Myocyte (in vitro differentiated cells): ENCODE measurements at places on chromosomes 1 and 21. TPM values are rescaled to one million over a fixed set of nuclear protein-coding genes. Genes with fewer than 3 reads are reported as not detected.

Gene KCNQ4
- 79.4 and 152 TPM in 2 replicates for total RNA-seq

Gene DNAJC6
- total RNA-seq, result 3.0 and 6.6 TPM in 2 replicates

Gene CFHR1
- 0.21 and 0.73 TPM in 2 replicates for total RNA-seq

Gene NHLH1
- total RNA-seq, result 0.21 and 0.51 TPM in 2 replicates

Gene OPRD1
- not detected in 2 replicates for total RNA-seq

Gene DENND2C
- total RNA-seq, result 11.3 and 17.1 TPM in 2 replicates

Gene TTC3
- 210 and 257 TPM in 2 replicates for total RNA-seq

Gene MYCL
- 77.9 and 143 TPM in 2 replicates for total RNA-seq

Gene RHCE
- total RNA-seq, result 2.1 and 2.2 TPM in 2 replicates

Gene CD101
- total RNA-seq, result 0.10 and 0.11 TPM in 2 replicates

Gene B4GALT3
- 32.8 and 34.3 TPM in 2 replicates for total RNA-seq

Gene CHIT1
- 5.0 and 7.7 TPM in 2 replicates for total RNA-seq

Gene PRELP
- total RNA-seq, result 0.11 and 0.31 TPM in 2 replicates

- no peak for DNase-seq
Measured at GRCh38 chr1:8441426-8441825, 123.5 kb downstream of the SLC45A1 start.

DNA sequence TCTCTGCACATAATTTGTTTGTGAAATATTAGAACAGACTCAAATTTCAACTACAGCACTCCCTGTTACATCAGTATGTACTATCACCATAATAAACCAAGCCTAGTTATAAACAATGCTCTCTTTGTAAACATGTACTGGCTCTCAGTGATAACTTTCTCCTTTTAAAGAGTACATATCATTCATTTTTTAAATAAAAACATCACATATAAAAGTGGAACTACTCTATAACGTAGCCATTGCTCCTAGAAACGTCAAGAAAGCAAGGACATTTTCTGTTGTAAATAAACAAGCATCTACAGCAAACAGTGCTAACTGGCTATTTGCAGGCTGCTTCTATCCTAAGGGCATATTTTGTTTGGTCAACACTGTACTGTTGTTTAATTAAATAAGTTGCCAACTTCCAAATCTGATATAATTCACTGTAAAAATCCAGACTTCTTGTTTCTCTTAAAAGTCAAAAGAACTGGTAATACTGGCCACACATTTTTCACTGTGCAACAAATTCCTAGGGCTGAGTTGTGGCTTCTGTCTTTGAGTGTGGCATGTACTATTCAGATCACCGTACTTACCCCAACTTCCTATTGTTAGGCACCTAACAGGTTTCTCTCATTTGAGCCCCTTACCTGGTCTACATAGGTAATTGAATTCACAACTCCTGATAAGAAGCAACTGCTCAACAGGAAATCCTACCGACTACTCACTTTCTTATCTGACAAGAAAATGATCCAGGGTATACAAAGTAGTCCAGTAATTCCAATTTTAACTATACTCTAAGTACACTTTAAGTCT lies 111.9 kb downstream of the DENND1B start:
- no peak for DNase-seq

DNA sequence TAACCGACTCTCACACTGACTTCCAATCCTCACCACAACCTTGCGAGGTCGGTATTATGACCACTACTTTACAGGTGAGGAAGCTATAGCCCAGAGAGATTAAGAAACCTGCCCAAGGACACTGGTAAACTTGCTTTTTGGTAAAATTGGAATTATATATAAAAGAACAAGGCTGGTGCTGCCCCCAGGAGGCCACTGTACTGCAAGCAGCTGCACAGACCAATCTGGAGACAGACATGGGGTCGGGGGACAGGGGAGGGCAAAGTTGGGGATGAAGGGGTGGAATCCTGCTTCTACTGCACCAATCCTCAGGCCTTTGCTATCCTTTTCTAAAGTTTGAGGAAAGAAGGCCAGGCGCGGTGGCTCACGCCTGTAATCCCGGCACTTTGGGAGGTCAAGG lies 280.8 kb downstream of the SPATA17 start:
- no peak for DNase-seq

- no peak for DNase-seq
Measured at GRCh38 chr21:14620152-14620551, 74.0 kb upstream of the SAMSN1 start.

- peak; percentile 37 for DNase-seq
Measured at GRCh38 chr21:25862596-25862995, 127.8 kb downstream of the GABPA start.

- no peak for DNase-seq
Measured at GRCh38 chr21:35521293-35521692, 472.2 kb upstream of the RUNX1 start.

- no peak for DNase-seq
Measured at GRCh38 chr1:34846265-34846664, 13.3 kb downstream of the SMIM12 start.

DNA sequence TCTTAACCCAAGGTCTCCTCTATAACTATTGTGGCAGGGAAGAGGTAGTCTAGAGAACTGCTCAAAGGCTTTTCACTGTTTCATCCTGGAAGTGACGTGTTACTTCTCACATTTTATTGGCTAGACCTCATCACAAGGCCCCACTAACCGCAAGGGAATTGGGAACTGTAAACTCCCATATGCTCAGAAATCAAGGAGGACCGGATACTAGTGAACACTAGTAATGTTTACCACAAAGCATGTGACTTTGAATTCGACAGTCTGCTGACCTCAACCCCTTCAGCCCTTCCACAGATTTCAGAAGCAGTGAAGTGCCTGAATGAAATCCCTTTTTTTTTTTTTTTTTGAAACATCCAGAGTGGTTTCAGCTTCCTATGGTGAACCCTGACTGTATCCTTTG lies 3.4 kb upstream of the EEIG2 start:
- no peak for DNase-seq

GRCh38 chr1:211641942-211642341 lies 33.5 kb downstream of the NEK2 start:
- no peak for DNase-seq

DNA sequence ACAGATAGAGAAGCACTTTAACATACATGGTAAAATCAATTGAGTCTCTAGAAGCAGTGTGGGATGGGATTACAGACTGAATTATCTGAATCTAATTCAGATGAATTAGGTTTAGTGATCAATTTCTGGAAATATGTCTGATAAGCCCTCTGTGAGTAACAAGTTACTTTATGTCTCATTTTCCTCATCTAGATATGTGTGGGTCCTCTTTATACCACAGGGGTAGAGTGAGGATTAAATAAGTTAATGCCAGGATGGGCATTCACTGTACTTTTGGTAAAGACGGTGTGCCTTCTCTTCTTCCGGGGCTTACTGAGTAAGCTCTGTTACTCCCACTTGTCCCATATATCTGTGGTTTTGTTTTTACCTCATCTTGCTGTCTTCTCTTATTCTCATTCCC lies 225.8 kb downstream of the RYR2 start:
- DNase-seq, result no peak

DNA sequence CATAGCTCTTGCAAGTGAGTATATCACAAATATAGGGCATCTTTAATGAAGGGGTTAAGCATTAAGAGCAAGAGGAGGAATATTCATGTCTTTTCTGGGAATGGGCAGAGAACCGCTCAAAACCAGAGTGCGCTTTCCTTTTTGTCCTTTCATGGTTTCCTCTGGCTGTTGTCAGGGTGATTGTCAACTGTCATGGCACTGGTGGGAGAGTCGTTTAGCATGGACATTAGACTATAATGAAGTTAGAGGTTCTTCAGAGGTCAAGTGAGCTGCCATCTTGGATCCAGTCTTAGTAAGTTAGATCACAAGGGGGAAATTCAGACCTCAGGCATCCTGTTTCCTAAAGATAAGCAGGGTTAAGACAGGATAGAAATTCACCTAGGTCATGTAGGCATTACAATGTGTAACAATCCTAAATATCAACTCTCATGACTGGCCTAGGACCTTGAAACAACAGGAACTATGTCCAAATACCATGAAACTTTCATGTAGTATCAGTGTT lies 12.1 kb upstream of the COA6 start:
- DNase-seq, result no peak

DNA sequence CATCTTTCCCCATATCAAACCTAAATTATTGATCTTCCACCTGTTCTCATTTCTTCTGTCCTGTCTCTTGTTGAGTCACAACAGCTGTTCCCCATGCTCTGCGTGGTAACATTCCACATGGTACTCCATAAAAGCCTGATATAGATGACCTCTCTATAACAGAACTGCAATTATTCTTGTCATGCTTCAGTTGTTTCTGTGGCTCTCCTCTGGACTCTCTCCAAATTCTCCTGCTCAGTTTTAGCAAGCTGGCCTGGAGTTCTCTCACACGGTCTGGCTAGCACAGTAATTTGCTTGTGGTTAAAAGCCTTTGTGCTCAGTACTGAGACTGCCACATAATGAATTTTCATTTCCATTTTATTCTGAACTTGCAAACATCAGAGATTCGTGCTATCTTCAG lies 10.6 kb upstream of the LRRC39 start:
- DNase-seq, result peak; percentile 99

- DNase-seq, result peak; percentile 64
Measured at GRCh38 chr1:9181990-9182783, 52.4 kb upstream of the H6PD start.

GRCh38 chr1:101431956-101432510 lies 195.2 kb downstream of the S1PR1 start:
- DNase-seq, result no peak

DNA sequence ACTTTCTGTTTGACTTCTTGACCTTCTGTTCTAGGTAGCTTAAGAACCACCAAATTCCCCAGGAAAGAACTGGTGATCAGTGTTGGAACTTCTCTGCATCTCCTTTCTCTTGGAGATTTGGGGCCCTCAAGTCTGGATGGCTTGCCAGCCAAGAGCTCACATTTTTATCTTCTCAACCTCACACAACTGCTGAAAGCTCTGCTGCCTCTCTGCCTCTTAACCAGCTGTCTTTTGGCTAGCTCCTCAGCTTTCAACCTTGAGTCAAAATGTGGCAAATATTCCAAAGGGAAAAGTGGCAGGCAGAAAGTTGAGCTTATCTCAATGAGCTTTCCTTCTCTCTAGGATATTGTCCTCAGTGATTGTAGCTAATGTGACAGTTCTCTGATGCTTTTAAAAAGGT lies 89.2 kb upstream of the CCDC190 start:
- DNase-seq, result peak; percentile 70

- DNase-seq, result peak; percentile 32
Measured at GRCh38 chr1:101653482-101653946, 343.2 kb downstream of the OLFM3 start.

DNA sequence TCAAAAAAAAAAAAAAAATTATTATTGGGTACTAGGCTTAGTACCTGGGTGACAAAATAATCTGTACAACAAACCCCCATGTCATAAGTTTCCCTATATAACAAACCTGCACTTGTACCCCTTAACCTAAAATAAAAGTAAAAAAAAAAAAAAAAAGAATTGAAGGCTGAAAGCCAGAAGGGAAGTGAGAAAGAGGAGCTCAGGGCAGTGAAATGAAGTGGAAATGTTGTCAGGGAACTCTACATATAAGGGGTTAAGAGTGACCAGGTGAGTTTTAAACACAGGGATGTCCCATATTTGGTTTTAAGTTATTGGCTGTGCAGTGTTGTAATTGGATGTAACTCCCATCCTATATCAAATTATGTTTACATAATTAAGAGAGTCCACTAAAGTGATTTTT lies 85.7 kb upstream of the ABCD3 start:
- DNase-seq, result no peak

- DNase-seq, result no peak
Measured at GRCh38 chr1:168676029-168676812, 52.8 kb downstream of the DPT start.

- DNase-seq, result no peak
Measured at GRCh38 chr1:173996995-173997394, 25.2 kb downstream of the RC3H1 start.

DNA sequence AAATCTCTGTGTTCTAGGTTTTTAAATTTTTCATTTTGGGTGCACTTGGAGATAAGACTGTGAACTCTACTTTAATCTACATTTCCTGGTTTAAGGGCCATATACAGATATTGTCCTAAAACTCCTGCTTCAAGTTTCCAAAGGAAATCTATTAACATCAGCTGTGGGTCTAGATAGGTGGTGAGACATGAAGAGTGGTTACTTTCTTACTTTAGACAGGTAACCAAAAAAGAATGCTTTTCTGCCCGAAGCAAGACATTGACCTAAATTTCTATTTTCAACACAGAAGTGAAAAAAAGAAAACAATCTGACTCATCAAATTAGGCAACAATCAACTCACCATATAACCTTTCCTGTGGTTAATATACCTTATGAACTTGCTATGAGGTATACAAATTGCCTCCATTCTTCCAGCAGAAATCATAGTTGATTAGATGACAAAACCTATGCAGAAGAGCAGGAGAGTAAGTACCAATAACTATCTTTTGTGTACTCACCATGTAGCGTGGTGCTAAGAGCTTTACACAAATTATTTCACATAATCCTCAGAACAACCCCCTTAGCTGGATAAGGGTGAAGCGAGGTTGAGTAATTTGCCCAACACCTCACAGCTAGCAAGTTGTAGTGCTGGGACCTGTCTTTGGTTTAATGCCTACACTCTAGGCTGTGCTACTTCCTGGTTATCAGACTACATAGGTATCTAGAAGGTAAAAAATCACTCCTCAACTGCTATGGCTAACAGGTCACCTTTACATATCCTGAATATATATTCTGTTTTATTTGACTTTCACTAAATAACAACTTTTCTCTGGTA lies 23.4 kb upstream of the PTPN14 start:
- no peak for DNase-seq

- DNase-seq, result peak; percentile 80
Measured at GRCh38 chr21:36647279-36648093, 51.4 kb upstream of the SIM2 start.

DNA sequence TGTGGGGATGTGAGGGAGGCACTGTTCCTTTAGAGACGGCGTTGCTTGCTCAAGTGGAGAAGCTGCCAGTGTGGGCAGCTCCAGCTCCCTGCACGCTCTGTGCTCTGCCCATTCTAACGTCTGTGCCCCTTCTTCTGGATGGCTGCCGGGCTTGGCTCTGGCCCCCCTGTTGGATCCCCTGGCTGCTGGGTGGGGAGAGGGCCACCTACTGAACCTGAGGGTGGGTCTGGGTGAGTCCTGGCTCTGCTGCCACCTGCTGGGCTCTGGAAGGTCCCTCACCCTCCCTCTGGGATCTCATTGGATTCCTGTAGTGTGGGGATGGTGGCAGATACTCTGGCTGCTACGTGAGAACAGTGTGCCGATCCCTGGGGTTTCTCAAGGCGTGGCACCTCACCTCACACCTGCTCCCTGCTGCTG lies 5.0 kb downstream of the PFKL start:
- no peak for DNase-seq

- DNase-seq, result peak; percentile 65
Measured at GRCh38 chr1:203036537-203036936, 10.2 kb downstream of the PPFIA4 start.

- no peak for DNase-seq
Measured at GRCh38 chr21:41901099-41901498, 22.0 kb upstream of the PRDM15 start.

- DNase-seq, result no peak
Measured at GRCh38 chr1:228356897-228357680, 49.5 kb downstream of the TRIM11 start.

- no peak for DNase-seq
Measured at GRCh38 chr1:57132993-57133622, 167.3 kb upstream of the C8B start.

GRCh38 chr1:117611894-117612483 lies 6.1 kb downstream of the TENT5C start:
- DNase-seq, result no peak

- no peak for DNase-seq
Measured at GRCh38 chr1:192633533-192634253, 2.3 kb upstream of the RGS13 start.

- DNase-seq, result no peak
Measured at GRCh38 chr1:90729504-90730242, 12.6 kb upstream of the BARHL2 start.
